ENCODE measurements at places on chromosomes 2 and 18.
A peak's percentile ranks its signal among the peaks of the same experiment; 100 is the strongest.

- no peak for DNase-seq
These were observed 5.8 kb downstream of the SMIM21 start for GRCh38 chr18:75421656-75422055.

- DNase-seq: no peak
These were observed 8.9 kb upstream of the RUFY4 start for GRCh38 chr2:218060118-218060517.

- no peak for DNase-seq
These were observed 626 bp upstream of the VIT start for GRCh38 chr2:36695746-36696415.

DNA sequence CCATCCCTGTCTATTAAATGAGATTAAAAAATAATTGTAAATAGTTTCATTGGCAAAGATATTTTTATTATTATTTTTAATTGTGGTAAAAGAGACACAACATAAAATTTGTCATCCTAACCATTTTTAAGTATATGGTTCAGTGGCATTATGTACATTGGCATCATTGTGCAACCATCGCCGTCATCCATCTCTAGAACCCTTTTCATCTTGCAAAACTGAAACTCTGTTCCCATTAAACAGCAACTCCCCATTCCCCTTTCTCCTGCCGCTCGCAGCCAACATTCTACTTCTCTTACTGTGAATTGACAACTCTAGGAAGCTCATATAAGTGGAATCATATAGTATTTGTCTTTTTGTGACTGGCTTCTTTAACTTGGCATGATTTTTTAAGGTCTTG lies 25.3 kb downstream of the LAMA3 start:
- DNase-seq: no peak

DNA sequence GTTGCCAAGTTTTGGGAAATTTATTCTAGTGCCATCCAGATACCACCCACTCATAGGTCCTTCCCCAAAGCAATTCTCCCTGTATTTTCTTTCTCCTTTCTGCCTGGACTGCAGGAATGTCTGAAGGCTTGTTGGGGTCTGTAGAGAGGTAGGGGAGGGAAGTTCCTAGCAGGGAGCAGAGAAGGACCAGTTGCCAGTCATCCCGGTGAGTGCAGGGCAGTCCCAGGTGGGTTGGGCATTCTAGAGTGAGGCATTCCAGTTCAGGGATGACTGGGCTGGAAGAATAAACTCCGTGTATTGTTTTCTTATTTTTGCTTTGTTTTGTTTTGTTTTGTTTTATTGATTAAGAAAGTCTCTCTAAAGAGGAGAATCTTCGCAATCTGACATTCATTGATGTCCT lies 58.1 kb downstream of the SPATS2L start:
- no peak for DNase-seq

DNA sequence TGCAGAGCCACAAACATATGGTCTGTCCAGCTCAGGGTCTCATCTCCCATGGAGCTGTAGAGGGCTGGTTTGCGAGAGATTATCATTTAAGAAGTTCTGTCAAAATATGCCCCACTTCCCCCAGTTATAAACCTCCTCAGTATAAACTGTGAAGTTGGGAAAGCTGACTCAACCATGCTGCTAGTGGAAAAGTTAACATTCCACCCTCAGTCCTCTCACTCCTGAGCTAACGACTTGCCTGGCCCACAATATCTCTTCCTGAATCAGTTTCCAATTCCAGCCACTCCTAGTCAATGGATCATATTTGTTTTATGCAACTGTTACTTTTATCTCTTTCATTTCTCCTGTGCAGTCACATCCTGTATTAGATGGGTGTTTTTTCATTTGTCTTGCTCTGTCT lies 326.2 kb downstream of the SETBP1 start:
- DNase-seq: no peak

DNA sequence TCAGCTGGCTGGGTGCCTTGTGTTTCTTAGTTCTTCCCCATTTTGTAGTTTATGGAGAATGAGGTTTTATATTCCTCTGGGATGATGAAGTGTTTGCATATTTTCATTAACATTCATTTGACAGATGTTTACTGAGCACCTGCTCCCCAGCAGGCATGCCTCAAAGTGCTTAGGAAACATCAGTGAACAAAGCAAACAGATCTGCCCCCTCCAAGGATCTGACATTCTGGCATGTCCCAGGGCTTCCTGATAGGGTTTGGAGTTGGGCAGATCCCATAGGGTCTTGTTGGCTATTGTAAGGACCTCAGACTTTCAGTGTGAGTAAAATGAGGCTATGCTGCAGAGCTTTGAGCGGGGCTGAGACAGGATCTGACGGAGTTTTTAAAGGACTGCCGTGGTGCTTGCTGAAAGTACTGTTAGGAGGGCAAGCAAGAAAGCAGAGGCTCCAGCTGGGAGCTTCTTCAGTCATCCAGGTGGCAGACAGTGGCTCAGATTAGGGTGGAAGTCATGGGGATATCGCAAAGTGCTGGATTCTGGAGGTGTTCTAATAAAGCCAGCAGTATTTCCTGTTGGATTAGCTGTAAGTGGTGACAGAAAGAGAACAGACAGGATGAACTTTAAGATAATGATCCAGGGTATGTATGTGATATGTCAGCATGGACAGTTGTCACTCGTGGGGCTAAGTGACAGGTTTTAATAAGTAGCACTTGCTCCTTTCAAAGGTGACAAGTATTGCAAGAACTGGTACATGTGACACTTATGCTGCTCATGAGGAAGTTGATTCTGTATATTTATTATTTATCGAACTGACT lies 11.3 kb upstream of the IAH1 start:
- DNase-seq: no peak

DNA sequence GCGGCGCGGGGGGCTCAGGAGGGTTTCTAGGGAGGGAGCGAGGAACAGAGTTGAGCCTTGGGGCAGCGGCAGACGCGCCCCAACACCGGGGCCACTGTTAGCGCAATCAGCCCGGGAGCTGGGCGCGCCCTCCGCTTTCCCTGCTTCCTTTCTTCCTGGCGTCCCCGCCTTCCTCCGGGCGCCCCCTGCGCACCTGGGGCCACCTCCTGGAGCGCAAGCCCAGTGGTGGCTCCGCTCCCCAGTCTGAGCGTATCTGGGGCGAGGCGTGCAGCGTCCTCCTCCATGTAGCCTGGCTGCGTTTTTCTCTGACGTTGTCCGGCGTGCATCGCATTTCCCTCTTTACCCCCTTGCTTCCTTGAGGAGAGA lies 5.2 kb downstream of the PROC start:
- DNase-seq: peak; percentile 50

GRCh38 chr2:233414273-233414654 lies 60.0 kb downstream of the DGKD start:
- DNase-seq: no peak

DNA sequence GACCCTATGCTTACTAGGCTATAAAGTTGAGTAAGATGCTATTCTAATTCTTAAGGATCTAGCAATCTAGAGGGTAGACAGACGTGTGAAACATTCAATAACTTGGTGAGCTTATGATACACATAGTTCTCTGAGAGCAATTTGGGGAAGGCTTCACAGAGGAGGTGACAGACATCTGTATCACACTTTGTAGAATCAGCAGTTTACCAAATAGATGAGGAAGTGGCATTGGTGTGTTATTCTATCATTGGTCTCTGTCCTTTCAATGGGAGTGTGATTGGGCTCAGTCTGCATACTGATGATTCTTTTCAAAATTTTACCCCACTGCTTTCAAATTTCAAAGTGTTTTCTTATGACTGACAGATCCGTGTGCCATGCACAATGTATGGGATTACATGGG lies 47.0 kb upstream of the TMEM178A start:
- DNase-seq: no peak

GRCh38 chr2:99490623-99491461 lies 1.0 kb upstream of the REV1 start:
- DNase-seq: no peak

DNA sequence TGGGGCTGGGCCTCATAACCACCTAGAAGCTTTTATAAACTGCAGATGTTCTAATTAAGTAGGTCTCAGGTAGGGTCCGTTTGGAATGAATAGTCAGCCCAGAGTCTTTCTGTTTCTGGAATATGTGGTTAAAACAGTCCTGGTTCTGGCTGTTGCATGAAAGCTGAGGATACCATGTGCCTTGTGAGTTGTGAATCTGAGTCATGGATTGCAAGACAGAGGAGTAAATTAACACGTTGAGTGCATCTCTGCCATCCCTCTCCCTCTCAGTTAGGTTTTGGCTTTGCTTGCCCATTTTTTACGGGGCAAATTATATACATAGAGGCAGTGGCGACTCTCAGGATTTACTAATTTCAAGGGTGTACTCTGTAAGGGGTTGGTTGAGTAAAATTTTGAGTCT lies 59.1 kb downstream of the NCK2 start:
- DNase-seq: no peak

DNA sequence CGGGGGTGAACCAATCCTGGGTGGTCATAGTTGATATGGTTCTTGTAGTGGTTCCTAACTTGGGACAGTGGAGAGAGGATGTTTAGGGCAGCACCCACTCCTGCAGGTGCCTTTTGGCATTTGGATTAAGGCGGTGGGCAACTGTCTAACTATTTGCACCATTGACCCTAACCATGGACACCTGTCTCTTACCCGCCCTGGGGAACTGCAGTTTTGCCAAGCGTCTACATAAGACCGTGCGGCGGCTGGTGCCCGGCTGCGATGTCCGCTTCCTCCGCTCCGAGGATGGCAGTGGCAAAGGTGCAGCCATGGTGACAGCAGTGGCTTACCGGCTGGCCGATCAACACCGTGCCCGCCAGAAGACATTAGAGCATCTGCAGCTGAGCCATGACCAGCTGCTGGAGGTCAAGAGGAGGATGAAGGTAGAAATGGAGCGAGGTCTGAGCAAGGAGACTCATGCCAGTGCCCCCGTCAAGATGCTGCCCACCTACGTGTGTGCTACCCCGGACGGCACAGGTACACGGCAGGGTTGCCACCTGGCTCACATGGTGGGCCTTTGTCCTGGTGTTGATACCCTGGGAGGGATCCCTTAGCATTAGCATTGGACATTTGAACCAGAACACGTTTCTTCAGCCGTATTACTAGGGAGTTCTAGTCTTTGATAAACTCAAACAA lies 46.3 kb downstream of the HK2 start:
- DNase-seq: no peak

DNA sequence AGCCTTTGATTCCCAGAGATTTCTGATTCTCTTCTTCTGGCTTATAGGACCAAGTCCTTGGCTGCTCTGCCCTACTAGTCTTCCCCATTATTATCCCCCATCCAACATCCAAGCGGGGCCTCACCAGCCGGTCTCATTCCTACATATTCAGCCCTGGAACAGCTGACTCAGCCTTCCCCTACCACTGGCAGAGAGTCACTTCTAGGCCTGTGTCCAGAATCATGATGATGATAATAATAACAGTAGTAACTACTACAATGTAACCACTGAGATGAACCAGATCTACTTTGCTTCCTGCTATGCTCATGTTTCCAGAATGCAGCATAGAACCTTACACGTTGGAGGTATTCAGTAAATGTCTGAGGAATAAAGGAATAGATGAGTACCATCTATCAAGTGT lies 295.2 kb downstream of the SRBD1 start:
- no peak for DNase-seq

DNA sequence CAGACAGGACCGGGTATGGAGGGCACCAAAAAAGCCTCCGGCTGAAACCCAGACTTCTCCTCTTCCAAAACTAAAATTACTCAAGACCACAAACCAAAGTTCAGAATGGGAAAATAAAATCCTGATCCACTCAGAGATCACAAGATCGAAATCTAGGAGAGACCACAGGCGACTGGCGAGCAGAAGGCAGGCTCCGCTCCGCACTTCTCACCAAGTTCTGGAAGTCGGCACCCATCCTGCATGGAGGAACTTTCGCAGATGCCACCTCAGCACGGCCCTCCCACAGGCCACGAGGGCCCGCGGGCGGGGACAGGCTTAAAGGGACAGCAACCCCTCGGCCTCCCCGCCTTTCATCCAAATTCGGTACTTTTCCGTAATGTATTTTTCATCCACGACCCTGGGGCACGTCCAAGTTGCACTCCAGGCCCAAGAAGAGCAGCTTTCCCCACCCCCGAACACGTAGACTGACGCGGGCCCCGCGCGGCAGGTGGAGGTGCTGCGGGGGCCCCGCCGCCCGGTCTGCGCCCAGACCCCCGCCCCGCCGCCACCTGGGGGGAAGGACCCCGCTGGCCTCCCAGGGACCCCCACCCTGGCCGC lies 43.7 kb downstream of the HDLBP start:
- DNase-seq: peak; percentile 62

GRCh38 chr18:12751891-12752290 lies 49.0 kb downstream of the PSMG2 start:
- DNase-seq: no peak

DNA sequence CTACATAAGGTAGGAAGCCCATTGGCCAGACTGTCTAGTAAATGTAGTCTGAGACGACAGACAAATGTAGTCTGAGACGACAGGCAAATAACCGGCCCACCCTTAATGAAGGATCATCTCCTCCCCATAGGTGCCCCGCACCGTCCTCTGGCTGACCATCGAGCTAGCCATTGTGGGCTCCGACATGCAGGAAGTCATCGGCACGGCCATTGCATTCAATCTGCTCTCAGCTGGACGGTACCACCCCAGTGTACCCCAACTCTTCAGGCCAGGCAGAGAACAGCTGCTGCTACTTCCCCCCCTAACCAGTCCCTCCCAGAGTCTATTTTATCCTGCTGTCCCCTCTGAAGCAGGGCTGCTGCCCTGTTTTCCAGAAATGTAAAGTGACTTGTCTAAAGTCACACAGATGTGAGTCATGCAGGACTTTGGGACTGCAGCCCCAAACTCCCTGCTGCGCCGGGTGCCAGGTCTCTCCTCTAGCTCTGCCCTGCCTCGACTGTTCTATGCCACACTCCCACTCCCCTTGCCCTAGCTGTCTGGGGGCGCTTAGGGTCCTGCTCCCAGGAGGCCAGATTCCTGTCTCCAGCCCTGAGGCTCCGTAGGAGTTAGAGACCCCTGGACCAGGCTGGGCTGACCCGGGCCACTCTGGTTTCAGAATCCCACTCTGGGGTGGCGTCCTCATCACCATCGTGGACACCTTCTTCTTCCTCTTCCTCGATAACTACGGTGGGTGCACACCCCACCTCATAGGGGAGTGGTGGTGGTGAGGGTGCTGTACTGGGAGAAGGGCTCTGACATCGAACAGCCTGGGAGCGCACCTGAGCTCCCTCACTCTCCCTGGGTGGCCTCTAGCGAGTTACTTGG lies 4.7 kb downstream of the SLC11A1 start:
- no peak for DNase-seq

DNA sequence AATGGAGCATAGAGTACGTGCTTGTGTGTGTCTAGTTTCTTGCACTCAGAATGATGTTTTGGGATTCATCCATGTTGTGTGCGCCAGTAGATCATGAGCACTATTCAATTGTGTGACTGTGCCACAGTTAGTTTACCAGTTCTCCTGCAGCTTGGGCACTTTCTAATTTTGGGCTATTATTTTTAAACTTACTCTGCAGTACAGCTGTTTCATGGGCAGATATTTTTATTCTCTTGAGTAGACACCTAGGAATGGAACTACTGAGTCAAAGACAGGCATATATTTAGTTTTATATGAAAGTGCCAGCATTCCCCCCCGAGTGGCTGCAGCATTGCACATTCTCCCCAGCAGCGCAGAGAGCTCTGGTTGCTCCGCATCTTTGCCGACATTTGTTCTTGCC lies 74.8 kb downstream of the IL1R2 start:
- DNase-seq: no peak

- no peak for DNase-seq
These were observed 4.2 kb downstream of the RNF152 start for GRCh38 chr18:61888622-61889021.

- no peak for DNase-seq
These were observed 508.4 kb upstream of the MAP2 start for GRCh38 chr2:208915401-208915800.
